NCI-H1092 (cell line): ENCODE measurements at places on chromosomes 2 and 18.

GRCh38 chr2:138901530-138901929 is 121.3 kb upstream of the NXPH2 start:
- no peak for DNase-seq

- DNase-seq: no peak
These were observed 36.2 kb downstream of the KDM3A start for GRCh38 chr2:86477349-86477748.

DNA sequence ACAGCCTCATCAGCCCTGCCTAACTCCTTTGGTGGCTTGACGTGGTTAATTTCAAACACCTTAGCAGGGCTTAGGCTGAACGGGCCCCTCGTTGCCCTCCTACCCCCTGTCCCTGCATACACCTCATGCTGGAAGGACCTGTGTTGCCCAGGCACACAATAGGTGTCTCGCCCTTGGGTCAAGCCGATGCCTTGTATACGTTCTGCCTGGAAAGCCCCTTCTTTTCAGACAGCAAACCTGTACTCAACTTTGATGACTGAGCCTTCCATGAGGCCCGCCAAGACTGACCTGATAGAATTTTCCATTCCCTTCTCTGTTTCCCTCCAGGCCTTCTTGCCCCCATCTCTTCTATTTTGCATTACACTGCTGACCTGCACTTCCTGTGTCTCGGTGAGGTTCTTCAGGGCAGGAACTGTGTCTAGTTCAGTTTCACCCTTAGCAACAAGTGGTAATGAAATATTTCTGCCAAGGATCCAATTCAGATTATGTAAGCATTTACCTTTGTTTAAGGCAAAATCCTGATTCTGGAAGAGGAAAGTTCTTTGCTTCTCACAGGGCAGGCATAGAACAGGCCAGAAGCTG is 7.9 kb downstream of the GREB1 start:
- DNase-seq: no peak

GRCh38 chr2:62309465-62310091 is 113.7 kb downstream of the B3GNT2 start:
- DNase-seq: no peak

DNA sequence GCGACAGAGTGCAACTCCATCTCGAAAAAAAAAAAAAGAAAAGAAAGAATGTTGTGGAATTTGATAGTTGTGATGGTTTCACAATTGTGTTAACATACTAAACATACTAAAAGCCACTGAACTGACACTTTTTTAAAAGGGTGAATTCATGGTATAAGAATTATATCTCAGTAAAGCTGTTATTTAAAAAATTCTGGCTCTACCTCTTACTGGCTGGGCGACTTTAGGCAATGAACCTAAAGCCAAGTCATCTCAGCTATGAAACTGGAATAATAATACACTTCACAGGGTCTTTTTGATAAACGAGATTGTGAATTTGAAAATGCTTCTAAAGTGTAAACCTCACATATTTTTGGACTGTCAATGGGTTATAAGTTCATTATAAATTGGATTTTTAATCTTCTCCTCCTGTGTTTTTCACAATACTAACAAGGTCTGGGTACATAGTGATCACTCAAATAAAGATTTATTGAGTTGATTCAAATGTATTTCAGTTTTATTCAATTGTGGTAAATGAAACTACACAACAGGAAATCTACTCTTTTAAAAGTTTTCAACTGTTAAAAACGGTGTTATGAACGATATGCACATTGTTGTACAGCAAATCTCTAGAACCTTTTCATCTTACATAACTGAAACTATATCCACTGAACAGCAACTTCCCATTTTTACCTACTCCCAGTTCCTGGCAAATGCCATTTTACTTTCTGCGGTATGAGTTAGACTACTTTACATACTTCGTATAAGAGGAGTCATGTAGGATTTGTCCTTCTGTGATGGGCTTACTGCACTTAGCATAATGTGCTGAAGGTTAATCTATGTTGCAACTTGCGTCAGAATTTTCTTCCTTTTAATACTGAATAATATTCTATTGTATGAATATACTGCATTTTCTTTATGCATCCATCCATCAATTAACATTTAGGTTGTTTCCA is 43.0 kb upstream of the GTF2A1L start:
- DNase-seq: no peak

DNA sequence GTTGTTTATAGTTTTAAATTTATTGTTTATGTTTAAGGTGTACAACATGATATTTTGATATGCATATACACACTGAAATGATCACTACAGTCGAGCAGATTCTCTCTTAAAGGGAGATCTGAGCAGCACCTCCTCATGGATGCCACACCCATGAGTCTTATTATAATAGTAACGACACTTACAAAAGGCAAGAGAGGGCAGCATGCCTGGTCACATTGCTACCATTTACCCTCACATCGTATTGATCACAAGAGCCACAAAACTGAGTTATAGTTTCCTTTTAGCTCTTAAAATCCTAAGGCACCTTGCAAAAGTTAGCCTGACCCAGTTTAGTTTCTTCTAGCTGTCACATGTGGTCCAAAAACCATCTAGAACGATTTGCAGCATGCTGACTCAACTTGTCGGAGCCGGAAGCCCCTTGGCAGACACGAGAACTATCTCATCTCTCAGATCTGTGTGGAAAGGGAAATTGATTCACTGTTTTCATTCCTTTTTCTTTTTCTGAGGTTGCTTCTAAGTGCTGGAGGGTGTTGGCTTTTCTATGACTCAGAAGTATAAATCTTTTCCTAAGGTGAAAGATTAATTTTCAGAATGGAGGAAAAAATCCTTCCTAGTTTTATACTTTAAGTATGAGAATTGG is 85.3 kb downstream of the CDC42EP3 start:
- no peak for DNase-seq

- DNase-seq: no peak
These were observed 29.4 kb downstream of the SIX3 start for GRCh38 chr2:44970846-44971450.

DNA sequence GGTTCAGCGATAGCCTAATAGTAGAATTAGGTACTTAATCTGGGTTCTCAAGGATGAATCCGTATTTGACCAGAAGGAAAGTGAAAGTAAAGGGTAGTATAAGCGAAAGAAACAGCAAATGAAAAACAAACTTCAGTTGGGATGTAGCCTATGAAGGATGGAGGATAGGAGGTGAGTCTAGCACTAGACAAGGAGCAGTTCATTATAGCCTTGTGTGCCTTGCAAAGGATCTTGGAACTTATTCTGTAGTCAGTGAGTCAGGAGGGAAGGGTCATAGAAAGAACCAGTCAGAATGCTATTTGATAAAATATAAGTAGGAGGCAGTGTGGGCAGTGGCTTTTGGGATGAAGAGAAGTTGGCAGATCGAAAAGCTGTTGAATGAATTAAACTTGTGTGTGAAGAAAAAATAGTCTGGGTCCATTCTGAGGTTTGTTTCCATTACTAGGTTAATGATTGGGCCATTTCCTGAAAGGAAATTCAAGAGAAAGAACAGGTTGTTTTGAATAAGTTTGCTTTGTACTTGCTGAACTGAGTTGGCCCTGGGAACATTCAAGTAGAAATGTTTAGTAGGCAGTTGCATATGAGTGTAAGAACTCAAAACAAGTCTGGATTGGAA is 48.5 kb downstream of the ANKRD12 start:
- DNase-seq: no peak

- no peak for DNase-seq
These were observed 41.8 kb downstream of the LDLRAD4 start for GRCh38 chr18:13260197-13260934.

GRCh38 chr2:45691171-45691999 is 39.9 kb downstream of the PRKCE start:
- no peak for DNase-seq

- DNase-seq: no peak
These were observed 220.4 kb upstream of the TFPI start for GRCh38 chr2:187774551-187775071.

GRCh38 chr2:119939915-119940314 is 73.0 kb upstream of the EPB41L5 start:
- DNase-seq: no peak

DNA sequence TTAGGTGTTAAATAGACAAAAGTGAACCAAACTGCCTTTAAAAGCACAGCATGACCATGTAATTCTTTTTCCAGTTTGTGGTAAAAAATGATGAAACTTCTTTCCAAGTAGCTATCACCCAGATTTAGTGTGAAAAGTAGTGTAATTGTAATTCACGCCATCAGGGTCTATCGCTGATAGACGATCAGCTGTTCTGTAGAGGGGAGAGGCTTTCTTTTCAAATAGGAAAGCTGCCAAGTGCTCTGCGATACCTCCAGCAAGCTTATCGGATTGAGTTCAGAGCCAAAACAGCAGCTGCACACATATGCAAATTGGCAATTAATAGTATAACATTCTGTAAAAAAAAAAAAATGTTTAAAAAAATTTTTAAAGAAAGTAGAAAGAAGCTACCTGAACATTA is 61.9 kb upstream of the PSMD14 start:
- peak; percentile 41 for DNase-seq

DNA sequence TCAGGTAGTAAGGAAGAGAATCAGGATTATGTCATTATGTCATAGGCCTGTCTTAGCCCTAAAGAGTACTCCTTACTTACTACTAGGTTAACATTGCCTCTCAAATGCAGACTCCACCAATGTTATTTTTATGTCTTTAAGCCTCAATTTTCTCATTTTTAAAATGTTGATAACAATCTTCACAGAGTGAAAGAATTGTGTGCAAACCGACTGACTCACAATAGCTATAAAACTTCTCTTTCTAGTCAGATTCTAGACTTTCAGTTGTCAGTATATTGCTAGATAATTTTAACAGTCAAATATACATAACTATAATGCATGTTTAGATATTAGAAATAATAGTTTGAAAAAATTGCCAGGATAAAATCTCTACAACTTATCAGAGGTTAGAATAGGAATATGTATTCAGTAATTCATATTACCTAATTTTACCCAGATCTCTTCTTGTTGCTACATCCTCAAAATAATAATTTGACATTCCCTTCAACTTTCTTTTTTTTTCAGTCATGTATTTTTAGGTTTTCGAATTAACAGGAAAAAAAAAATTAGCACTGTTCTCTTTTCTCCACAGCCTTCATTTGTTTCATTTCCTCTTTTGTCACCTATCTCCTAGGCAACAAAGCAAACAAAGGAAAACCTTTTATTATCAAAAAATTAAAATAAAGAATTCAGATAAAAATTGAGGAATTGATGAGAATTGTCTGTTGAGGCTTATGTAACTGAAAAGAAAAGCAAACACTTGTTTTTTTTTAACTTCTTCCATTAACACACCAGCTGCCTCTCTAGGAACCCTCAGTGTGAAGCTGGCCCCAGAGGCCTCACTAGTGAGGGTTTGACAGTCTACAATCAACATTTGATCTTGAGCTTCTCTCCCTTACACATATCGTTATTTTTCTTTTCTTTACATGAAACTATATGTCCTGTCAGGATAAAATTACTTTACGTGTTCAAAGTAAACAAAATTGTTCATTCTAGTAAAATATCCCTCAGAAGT is 279.0 kb downstream of the CALCRL start:
- no peak for DNase-seq

DNA sequence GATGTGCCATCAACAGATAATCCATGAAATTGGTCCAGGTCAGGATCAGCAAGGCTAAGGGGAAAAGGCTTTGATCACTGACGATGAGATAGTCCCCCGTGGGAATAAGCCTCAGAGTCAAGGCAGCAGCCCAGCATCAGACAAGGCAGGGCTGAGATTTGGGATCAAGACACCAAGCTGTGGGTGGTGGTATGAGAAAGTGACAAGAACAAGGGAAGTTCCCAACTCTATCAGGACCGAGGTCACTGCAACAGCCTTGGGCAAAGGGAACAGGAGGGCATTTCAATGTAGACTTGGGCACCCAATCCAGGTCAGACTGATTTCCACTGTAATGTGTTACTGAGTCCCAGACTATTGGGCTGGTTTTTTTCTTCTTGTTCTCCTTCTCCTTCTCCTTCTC is 18.7 kb downstream of the PLEK start:
- DNase-seq: no peak

GRCh38 chr2:181738074-181738473 is 57.8 kb upstream of the NEUROD1 start:
- no peak for DNase-seq

DNA sequence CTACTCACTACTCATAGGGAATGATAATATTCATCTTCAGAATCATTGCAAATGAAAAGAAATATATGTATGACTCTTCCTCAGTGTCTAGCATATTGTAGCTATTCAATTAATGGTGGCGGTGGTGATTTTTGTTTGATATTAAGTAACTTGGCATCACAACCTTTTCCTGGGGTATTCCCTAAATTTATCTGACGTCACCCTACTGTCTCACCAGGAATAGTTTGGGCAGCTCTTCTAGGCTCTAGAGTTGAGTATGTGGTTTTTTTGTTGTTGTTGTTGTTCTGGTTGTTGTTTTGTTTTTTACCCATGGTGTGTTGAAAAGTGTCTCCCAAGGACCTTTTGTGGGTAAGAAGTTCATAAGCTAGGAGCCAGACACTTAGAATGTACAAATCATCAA is 1320.3 kb upstream of the LRRTM1 start:
- DNase-seq: no peak

- peak; percentile 59 for DNase-seq
These were observed 2.5 kb upstream of the ASIC4 start for GRCh38 chr2:219511547-219512325.

GRCh38 chr2:30145826-30146336 is 926 bp upstream of the YPEL5 start:
- DNase-seq: no peak

DNA sequence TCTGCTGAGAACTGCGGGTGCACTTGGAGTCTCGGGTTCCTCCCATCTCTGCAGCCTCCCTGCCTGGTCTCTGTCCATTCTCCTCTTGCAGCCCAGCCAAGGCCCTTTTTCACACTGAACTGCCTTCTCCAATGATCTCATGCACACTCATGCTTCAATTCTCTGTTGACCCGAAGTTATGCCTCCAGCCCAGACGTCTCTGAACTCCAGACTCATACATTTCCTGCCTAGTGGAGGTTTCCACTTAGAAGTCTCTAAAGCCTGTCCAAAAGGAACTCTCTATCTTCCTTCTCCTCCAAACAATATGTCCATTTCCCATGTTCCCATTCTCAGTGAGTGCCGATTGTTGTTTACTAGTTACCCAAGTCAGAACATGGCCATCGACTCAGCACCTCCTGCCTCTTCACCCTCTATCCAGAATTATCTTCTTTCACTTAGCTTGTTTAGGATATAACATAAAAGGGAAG is 155.2 kb downstream of the IRS1 start:
- DNase-seq: no peak

- DNase-seq: no peak
These were observed 30.8 kb upstream of the PARD3B start for GRCh38 chr2:204514439-204514838.

DNA sequence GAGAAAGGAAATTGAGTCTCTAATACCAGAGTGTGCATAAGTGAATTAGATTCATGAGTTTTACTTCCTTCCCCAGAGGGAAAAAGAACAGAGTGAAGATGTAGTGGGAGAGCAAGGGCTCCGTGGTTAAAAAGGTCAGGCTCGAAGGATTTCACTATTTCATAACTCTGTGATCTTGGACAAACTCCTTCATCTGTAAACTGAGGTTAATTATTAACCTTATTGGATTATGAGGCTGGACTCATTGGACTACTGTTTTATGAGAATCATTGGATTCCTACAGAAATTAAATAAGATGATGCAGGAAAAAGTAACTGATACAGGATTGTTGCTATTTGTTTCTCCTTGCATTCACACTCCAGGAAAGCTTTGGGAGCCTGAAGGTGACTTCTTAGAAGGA is 45.0 kb downstream of the SRD5A2 start:
- no peak for DNase-seq
